ENCODE measurements at places on chromosomes 6 and 20.

GRCh38 chr6:37776566-37776965 is 43.0 kb upstream of the ZFAND3 start:
- no peak for DNase-seq

- DNase-seq = no peak
These were observed 125.7 kb upstream of the PHACTR1 start for GRCh38 chr6:12590901-12591300.

DNA sequence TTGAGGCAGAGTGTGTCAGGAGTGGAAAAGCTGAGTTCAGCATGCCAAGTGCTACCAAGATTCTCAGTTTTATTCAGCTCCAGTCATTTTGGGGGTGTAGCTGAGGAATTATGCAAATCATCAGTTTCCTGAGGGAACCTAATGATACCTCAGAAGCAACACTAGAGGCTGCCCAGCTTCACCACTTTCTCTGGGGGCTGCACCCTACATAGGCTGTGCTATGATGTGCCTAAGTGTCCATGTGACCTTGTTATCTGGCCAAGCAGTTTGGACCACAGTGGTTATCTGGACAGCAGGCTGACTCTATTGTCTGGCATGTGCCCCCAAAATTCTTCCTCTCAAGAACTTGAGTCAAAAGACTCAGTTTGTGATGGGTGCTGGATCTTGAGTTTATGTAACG is 374.6 kb upstream of the SYNCRIP start:
- DNase-seq = no peak

DNA sequence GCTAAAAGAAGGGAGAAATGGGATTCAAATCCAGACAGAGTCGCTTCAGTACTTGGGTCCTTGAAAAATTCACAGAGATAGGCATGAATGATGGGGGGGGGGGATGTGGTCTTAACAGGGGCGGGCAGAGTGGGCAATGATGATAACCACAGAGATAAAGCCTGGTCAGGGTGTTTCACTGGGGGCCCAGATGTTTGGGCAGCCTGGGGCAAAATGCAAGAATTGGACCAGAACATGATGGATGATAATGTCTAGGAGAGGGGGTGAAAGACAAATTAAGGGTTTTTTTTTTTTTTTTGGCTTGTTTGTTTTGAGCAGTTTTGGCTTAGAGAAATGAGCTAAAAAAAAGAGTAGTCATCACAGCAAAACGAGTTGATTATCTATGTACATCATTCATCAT is 57.4 kb downstream of the LAMP5 start:
- no peak for DNase-seq

- DNase-seq = no peak
These were observed 53.5 kb upstream of the LRFN2 start for GRCh38 chr6:40640599-40641227.

GRCh38 chr6:79152269-79152737 is 74.2 kb upstream of the PHIP start:
- no peak for DNase-seq

- DNase-seq = no peak
These were observed 259.0 kb downstream of the SYNE1 start for GRCh38 chr6:152378169-152378568.

DNA sequence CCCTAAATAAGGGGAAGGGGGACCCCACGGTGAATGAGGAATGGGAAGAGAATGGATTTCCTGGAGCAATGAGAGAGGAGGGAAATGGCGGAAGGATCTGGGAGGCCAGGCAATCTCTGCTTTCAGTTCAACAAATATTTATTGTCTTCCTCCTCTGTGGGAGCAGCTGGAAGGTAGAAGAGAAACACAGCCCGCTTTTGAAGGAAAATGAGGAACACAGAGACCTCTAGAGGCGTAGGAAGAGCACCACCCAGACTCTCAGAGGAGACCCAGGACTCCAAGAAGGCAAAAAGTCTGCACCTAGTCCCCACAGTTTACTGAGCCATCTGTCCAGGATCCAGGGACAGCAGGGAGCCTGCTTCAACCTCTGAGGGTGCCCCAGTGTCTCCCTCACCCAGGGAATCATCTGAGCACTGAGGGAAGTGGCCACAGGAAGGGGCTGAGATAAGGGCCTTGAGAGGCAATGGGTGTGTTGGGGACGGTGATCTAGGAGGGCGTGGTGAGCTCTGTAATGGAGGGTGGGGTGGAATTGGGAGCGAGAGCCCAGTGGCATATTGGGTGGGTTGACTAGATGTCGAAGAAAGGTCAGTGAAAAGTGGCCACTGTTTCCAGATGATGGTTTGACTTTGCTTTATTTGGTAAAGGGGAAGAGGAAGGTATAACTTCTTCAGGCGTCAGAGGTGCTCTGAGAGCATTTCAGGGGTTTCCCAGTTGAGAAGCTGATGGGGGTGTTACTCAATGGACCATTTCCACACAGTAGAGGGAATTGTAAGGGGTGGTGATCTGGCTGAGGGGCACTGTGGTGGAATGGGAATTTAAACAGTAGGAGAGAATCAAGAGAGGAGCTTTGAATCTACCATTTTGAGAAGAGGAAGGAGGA is 610 bp downstream of the PSORS1C1 start:
- DNase-seq = peak; percentile 55

GRCh38 chr6:153121311-153121710 is 9.8 kb downstream of the RGS17 start:
- no peak for DNase-seq

- DNase-seq = no peak
These were observed 6.0 kb downstream of the SMPD2 start for GRCh38 chr6:109446541-109446940.

GRCh38 chr6:135393289-135393688 is 104.3 kb downstream of the AHI1 start:
- no peak for DNase-seq

DNA sequence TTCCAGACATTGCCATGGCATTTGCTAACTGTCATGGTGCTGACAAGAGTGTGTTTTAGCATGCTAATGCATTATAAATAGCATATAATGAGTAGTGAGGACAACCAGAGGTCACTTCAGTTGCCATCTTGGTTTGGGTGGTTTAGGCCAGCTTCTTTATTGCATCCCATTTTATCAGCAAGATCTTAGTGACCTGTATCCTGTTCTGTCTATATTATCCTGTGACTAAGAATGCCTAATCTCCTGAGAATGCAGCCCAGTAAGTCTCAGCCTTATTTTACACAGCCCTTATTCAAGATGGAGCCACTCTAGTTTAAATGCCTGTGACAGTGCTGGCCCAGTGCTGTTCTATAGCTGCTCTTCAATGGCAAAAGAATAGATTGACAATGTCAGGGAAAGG is 781.0 kb upstream of the ADGRB3 start:
- no peak for DNase-seq

GRCh38 chr6:88143421-88144157 is 22.6 kb downstream of the CNR1 start:
- DNase-seq = no peak

DNA sequence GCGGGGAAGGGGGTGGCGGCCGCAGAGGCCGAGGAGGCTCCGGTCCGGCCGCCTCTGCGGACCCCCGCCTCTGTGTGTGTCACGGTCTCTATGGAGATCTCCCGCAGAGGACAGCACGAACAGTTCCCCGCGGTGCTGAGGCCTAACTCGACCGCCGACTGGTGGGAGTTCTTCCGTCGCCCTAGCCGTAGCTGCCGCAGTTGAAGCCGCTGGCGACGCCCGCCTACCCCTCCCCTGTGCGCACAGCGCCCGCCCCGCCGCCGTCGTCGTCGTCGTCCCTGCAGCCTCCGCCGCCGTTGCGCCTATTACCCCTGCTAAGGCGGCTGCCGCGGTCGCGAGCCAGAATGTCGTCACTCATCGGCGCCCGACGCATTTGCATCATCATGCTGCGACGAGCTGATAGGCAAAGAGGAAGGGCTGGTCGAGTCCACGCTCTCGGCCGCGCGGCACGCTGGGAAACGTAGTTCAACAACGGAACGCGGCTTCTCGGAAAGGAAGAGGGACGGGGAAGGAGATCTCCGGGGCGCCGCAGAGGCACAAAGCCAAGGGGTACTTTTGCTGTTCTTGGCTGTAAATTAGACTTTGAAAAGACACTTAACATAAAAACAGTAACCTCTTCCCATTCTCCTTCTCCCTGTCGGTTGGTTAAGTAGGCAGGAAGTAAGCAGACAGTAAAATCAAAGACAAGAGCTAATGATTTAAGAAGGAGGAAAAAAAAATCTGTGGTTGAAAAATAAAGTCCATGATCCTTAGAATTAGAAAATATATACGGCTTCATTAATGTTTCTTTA is at the start of gene NUP153:
NUP153 (minus strand) TSS at position 346 of the 791 bp plus-strand sequence. CDS start 538 bp downstream, outside the sequence.
- peak; percentile 97 for DNase-seq

DNA sequence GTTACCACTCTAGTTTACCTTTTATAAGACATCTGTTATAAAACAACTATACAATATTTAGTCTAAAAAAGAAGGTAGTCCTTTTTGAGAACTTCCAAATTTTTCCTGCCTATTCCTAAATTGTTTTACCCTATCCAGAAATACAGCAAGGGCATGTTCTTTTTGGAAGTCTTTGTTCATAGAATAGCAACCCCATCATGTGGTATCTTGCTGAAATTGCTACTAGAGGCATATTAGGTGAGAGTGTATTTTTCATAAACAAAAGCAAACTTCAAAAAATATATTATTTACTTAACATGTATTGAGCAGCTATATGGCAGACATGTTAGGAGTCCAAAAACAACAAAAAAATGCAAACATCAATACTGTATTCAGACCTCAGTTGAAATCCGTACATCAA is 371.8 kb upstream of the NRSN1 start:
- DNase-seq = peak; percentile 17

- DNase-seq = no peak
These were observed 9.0 kb downstream of the COL21A1 start for GRCh38 chr6:56238352-56238751.

DNA sequence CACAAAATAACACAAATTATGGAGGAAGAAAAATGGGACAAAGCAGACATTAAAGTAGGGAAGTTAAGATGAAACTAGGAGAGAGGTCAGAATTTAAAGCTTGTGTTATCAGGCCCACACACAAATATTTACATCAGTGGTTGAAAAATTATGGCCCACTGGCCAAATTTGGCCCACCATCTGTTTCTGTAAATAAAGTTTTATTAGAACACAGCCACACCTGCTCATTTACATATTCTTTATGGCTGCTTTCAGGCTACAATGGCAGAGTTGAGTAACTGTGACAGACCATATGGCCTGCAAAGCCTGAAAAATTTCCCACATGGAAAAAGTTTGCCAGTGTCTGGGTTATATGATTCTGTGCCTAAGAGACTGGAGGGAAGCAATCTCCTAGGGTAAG is 49.0 kb downstream of the SLC22A23 start:
- no peak for DNase-seq

DNA sequence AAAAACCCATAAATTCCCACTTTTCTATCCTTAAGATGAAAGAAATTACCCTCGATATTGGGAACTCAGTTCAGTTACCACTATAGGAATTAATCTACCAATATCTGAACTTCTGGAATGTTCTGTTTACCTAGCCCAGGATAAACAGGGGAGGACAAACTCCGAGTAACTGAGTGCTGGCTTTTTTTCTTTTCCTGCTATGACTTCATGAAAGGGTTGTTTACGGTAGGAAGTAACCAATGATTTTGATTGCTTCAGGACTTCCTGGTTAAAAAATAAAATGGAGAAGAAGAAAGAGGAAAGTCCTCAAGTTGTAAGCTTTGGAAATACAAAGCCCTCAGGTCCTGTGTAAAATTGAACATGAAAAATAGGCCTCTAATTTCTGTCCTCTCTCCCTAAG is 167.7 kb downstream of the ZNF217 start:
- no peak for DNase-seq

GRCh38 chr6:26613201-26613600 is 16.4 kb downstream of the ABT1 start:
- DNase-seq = no peak

DNA sequence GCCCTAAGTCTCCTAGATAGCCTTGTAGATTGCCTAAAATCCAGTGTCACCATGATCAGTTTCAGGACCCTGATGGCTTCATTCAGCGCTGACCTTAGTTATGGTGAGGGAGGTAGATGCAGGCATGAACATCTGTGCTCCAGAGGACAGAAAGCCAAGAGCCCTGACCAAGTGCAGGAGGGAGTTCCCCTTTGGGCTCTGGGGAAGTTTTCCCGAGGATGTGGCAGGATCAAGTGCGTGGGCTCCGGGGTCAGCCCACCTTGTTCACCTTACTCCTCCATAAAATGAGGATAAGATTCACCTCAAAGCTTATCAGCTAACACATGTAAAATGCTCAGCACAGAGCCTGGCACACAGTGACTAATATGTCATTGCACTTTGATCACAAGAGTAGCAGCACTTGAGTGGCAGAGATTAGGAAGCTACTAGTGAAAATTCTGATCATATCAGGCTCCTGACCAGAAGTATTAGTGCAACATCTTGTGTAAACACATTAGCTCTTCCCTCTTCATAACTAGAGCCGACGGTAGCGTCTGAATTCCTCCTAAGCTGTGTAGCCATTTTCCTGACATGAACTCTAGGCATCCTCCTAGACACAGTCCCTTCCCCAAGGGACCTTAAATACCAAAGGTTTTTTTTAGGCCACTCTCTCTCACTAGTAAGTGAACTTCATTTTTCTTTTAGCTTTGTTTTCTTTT is 125.2 kb downstream of the SULF2 start:
- DNase-seq = no peak

- DNase-seq = no peak
These were observed 27.3 kb upstream of the TAGAP start for GRCh38 chr6:159071843-159072769.

DNA sequence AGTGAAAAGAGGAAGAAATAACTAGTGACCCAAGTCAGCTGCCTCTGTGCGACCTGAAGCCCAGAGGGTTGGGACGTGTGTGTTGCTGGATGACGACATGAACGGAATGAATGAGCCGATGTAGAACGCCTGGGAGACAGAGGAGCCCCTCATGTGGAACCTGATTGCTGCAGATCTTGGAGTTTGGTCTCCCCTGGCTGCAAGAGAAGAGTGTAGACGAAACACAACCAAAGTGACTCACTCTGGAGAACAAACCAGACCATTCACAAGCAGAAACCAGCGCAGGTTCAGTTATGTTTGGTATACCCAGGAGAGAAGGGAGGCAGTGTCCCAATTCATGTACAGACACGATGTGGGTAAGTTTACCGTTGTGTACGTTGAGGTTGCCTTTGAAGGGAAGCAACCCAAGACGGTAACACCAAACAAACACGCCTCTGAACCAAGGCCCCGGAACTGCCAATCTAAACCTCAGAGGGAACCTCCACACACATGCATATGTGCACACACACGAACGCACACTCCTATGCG is 265.9 kb downstream of the BMP7 start:
- DNase-seq = no peak

GRCh38 chr20:41191562-41192500 is 54.5 kb downstream of the PLCG1 start:
- no peak for DNase-seq

DNA sequence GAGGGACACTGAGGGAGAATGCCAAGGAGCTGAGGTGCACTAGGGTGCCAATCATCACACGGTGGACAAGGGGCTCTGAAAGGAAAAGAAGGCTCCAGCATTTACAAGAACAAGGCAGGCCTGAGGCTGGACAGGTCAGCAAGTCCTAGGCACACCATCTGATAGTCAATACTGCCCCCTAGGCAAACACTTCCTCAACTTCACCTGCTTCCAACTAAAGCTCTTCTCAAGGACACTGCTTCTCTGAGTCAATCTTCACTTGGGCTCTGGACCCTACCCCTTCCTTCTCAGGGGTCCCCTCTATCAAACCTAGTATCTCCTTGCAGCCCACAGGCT is 37.7 kb upstream of the SLC4A11 start:
- DNase-seq = peak; percentile 54
